AG09309 (cell line): ENCODE measurements at places on chromosomes 3 and 15.
A peak's percentile ranks its signal among the peaks of the same experiment; 100 is the strongest.

DNA sequence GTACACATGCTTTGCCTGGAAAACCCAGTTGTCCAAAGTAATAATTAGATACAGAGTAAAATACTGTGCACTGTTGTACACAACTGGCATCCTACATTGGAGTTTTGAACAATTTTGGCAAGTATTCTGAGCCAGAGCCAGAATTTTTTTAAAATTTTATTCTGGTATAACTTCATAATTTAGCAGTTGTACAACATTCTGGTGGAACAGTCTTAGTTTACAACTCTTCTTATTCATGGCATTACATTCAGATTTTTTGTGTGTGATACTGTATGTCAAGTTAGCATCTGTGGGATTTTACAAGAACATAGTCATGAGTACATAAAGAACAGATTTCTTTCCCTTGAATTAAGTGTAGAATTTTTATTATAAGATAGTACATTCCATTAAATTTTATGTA lies 67.5 kb downstream of the SLC49A4 start:
- DNase-seq, result no peak

DNA sequence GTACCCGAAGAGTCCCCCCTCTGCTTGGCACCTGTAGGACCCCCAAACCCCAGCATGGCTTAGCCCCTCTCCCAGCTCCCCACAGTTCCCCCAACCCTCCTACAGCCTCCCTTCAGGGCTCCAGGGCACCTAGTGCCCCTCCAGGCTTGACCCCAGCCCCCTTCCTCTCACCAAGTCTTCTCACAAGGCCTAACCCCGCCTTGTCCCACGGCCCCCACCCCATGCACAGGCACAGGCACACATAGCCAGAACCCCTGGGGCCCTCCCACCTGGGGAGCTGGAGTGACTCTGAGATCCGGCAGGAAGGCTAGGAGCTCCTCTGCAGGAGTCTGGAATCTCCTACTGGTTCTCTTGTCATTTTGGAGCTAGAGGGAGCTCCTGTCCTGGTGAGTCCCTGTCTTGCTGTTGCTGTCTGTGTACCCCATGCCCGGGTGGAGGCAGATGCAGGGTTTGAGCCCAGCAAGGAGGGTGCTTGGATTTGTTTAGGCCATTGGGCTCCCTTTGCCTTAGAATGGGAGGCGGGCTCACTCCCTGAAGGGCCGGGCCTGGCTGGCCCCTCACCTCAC lies 39.6 kb downstream of the KLF13 start:
- no peak for DNase-seq

- no peak for DNase-seq
Measured at GRCh38 chr3:190684776-190685175, 170.9 kb downstream of the IL1RAP start.

DNA sequence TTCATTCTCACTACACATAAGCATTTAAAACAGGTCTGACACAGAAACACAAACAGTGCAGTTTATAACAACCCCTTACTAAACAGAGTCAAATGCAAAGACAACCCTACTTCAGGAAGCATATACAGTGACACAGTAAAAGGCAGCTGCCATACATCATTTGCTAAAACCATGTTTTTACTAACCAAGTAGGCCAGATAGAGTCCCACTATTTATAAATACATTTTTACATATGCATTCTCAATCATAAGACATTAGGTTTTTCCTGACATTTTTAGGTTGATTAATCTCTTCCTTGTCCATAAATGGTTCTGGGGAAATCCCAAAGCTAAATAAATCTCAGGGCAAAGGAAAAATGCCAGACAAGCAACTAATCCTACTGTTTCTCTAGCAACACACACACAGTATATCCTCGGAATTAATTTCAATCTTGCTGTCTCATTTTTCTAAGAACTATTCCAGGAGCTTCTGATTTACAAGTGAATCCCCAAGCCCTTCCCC lies 39.0 kb downstream of the CHAC1 start:
- no peak for DNase-seq

DNA sequence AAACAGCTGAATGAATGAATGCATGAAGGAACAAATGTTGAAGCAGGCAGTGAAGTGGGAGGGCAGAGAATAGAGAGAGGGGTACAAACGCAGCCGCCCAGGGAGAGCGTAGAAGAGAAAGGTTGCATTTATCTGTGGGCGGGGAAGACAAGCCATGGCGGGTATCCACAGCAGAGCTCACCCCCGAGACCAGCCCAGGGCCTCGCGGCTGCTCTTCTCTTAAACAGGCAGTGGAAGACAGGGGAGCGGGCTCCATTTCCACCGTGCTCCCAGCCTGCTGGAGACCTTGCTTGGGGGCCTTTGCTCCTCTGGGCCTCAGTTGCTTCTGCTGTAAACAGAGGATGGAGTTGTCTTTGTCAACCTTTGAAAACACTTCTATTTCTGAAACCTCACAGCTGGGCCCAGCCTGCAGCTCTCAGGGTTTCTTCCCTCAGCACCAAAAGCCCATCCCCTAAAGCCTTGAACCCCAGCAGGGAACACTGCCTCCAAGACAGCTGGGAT lies 259.5 kb downstream of the UACA start:
- no peak for DNase-seq

DNA sequence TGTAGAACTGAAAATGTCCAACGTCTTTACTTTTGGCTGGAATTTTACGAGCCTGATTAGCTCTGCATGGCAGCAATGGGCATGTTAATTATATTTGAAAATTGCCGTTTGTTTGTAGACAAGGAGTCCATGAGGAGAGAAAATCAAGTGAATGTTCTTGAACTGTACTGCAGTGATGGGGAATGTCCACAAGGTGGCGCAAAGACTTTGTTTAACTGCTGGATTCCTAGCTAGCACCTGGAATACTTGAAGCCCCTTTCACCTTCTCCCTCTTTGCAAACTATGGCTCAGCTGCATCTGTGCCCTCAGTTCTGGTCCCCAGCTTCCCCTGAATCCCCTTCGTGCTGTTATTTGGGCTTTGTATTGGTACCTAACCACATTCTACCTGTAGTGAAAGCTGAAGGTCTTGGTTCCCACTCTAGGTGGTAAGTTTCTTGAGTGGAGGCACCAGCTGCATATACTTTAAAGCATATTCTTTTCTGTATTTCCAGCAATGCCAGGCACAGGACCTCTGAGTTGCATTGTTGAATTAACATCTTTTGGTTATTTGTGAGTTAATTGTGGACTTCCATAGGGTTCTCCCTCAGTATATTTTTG lies 25.3 kb downstream of the EXOG start:
- DNase-seq, result peak; percentile 32

GRCh38 chr3:123194552-123194951 lies 7.2 kb upstream of the SEC22A start:
- DNase-seq, result no peak

DNA sequence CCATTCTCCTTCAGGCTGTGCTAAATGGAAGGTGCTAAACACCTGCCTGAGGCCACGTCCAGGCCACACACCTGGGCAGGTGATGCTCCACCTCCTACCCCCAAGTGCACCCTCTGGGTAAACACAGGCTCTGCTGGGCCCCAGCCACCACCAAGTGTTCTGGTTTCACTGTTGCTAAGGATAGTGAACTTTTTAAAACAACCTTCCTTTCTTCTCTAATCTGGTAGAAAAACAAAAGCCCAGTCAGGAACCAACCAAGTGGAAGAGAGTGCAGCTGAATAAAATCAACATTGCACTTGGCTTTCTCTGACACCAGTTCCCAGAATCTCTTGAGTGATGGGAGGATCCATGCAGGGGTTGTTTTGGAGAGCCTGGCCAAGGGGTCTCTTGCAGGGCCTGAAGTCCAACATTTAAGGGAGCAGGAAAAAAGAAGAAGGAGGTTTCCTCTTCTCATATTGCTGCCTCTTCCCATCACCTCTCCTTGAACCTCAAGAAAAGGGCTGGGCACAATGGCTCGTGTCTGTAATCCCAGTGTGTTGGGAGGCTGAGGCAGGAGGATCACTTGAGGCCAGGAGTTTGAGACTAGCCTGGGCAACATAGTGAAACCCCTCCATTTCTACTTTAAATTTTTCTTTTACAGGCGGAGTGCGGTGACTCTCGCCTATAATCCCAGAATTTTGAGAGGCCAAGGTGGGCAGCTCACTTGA lies 26.2 kb upstream of the ATP13A3 start:
- DNase-seq, result no peak

- DNase-seq, result no peak
Measured at GRCh38 chr3:23302271-23302670, 99.1 kb downstream of the UBE2E2 start.

DNA sequence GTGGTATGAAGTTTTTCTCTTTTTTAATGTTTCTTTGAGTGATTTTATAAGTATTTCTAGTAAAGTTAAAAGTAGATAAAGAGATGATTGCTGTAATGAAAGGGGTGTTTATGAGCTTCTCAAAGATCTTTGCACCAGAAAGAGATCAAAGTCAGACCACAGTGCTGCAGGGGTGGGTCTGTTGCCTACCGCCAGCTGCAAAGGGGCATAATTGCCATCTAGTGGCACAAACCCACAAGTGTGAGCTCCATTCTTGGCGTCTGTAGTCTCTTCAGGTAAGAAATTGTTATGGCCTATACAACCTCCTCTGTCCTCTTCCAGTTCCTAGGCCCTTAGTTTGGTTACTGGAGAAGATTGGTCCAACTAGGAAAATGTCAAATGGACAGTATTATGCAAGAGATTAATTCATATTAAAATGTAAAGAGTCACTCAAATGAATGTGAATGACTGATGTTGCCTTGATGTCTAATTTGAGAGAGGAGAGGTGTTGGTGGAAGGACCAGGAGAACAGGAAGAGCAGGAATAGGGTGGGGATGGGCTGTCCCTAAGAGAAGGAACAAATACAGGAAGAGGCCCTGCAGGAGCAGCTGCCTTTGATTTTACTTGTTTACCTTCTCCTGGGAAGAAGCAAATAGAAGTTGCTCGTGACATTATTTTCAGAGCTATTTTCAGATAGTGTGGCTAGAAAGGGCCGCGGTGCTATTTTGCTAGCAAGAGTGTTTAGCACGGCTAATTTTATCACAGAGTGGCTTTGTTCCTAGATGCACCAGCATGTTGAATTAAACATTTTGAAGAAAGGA lies 53.0 kb upstream of the GSK3B start:
- no peak for DNase-seq
